Renal cortical epithelial cell (primary cell): ENCODE measurements at places on chromosomes 12 and 14.

DNA sequence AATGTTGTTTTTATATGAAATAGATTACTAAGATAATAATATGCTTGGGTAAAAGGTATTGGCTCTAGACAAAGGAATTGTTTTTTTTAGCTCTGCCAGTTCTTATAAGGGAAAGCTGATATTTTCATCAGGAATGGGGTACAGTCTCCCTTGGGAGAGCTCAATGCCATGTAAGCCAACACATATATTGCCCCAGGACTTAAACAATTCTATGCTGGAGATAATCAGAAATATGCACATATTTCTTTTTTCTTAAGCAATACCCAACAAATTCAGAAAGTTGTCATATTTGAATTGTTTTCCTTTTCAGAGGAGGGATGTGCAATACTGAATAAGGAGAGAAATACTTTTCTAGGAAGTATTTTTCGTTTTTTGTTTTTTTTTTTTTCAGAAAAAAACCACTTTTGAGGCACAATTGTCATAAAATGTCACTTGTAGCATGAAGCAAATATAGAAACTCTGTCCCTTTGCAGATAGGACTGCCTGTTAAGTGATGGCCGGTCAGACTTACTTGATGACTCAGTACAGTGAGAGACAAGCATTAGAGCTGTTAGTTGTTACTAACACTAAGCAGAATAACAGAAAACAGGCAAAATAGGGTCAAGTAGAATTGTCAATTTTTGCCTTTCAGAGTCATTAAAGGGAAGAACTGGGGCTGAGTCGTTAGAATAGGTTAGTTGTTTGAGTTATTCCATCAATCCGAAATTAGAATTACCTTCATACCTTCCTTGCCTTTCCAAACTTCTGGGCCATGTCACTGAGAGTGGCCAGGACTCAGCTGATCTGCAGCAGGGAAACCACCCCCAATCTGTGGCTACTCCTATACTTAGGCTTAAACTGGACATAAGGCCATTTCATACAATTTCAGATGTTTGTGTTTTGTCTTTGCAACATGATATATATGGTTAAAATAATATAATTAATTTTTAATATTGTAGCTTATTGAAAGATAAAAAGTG, 168.1 kb downstream of the SLC38A4 start:
- peak; percentile 47 for DNase-seq

- DNase-seq, result peak; percentile 60
These were observed 18.4 kb upstream of the RNU6-7 start for GRCh38 chr14:32183151-32184058.

- no peak for DNase-seq
These were observed 209.4 kb upstream of the G2E3 start for GRCh38 chr14:30349520-30349919.

- no peak for DNase-seq
These were observed 79.4 kb downstream of the METTL25 start for GRCh38 chr12:82437744-82438143.

DNA sequence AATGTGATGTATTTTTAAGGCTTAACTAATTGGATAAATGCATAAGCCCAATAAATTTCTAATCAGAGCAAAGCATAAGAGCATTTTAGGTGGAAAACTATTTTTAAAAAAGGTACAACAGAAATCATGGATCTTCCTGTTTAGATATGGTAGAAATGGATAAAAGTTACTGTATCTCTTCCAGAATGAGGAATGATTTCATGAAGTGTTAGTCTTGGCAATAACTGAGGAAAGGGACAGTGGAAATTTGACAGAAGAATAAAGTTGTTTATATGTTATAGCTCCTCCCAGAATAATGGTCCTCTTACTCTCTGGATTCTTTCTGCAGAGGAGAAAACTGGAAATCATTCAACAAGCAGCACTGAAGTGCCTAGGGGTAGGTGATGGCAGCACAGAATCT, 32.4 kb upstream of the BMAL2 start:
- no peak for DNase-seq

GRCh38 chr12:128150961-128151360, 116.0 kb upstream of the TMEM132C start:
- no peak for DNase-seq

DNA sequence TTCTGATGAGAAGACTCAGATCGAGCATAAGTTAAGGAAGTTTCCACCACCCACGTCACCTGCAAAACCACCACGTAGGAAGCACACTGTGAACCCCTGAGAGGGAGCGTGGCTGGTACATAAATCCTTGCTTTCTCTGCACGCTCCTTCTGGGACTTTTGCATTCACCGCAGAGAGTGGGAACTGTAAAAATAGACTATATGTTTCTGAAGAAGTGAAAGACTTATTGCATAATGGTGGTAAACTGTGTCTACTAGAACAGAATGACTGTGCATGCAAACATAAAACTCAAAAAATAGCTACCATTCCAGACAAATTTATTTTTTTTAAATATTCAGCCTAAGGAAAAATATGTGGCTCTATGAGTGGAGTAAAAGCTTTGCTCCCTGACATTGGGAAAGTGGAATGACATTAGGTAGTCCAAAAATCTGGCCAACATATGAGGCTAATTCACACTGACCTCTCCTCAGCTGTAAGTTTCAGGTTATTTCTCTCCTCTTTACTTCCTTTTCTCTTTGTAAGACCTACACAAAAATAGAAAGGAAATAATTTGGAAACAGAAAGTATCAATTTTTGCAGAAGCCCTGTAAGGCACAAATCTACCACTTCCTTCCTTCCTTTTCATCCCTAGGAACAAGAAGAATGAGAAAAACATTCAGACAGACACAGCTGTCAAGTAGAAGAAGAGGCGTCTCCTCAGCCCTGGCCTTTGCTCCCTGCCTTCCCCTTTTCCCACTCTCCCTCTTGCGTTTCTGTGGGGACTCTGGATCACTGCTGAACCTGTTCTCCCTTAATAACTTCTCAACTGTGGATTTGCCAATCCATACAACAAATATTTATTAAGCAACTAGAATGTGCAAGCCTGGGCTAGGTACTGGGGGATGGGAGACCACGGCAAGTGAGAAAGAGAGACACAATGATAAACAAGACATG, 264.3 kb upstream of the FOXN3 start:
- DNase-seq, result no peak

DNA sequence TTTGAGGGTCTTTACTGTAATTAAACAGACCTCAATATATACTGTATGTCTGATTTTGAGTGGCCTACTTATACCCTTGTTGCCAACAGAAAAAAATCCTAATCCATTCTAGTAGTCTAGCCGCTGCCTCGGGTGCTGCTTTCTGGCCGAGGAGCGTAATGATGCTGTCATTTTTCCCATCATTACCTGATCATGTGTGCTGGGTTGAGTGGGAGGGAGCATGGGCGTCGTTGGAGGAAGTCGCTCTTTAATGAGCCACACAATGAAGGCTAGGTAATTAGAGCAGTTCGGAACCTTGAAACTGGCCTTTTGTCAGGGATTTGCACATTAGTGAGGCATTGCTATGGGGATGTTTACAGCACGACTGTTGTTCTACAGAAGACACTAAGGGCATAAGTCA, 76.1 kb upstream of the RFX4 start:
- no peak for DNase-seq

DNA sequence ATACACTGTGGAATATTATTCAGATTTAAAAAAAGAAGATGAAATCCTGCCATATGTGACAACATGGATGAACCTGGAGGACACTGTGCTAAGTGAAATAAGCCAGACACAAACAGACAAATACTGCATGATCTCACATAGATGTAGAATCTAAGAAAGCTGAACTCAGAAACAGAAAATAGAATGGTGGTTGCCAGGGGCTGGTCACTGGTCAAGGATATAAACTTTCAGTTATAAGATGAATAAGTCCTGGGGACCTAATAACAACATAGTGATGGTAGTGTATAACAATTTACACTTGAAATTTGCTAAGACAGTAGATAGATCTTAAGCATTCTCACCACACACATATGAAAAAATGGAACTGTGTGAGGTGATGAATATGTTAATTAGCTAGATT, 161.3 kb upstream of the TMCC3 start:
- DNase-seq, result no peak

DNA sequence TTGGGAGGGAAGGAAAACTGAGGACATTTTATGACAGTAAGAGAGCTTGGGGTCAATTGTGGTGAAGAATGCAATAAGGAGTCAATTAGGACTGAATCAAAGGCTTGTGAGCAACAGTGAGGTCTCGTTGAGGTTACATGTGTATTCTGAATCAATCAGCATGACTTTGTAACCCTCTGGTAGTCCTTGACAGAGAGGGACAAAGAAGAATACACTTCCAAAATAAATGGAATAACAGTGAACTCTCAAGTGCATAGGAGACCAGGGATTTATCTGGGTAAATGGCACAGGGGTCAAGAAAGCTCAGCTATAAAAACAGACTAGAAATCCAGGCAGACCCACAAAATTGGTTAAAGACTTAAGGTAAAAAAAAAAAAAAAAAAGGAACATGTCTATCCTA, 85.1 kb upstream of the NAV3 start:
- DNase-seq, result no peak

- no peak for DNase-seq
These were observed 128.9 kb upstream of the RTL1 start for GRCh38 chr14:101032433-101032832.

DNA sequence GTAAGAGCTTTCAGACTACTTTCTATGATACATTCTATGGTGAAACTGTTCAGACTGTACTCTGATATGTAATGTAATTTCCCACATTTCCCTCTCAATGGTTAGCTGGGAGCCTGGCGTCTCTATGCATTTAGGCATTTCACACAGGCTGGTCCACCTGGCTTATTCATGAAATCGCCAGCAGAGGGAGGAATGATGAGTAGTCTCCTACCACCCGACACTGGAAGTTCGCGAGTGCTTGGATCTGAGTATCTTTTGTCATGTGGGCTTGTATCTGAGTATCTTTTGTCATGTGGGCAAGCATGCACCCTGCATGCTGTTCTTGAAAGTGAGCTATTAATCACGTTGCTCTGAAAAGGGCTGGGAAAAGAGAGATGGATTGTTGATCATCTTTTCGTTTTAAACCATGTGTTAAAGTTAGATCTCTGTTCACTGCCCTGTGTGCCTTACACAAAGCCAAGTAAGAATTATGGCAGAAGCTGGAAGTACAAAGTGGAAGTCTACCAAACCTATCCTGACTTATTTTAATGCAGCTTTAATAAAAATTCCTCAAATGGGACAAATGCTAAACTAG, 235.0 kb downstream of the ATP23 start:
- DNase-seq, result peak; percentile 7
